ENCODE measurements at places on chromosomes 1 and 21. TPM values are rescaled to one million over a fixed set of nuclear protein-coding genes. Genes with fewer than 3 reads are reported as not detected.

DNA sequence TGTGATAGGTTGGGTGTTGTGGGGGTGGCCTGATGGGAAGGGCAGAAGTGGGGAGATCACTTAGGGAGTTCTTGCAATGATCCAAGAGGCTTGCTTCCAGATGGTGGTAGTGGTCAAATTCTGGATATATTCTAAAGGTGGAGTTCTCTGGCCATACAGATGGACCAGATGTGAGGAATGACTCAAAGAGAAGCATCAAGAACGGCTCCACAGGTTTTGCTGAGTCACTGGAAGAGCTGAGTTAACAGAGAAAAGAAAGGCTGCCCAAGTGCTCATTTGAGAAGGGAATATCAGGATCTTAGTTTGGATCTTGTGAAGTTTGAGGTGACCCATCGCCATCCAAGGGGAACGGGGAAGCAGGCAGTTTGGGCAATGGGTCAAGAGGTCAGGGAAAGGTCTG, 192.9 kb upstream of the GALNT2 start:
- no peak for DNase-seq

GRCh38 chr21:42731264-42732032, 78.0 kb downstream of the PDE9A start:
- no peak for DNase-seq

- DNase-seq = no peak
These were observed 4.5 kb upstream of the C8B start for GRCh38 chr1:56970280-56970679.

Gene BMP8A
- total RNA-seq = not detected

All from epithelial cell of proximal tubule (primary cell).